ENCODE measurements at places on chromosomes 5 and 9. TPM values are rescaled to one million over a fixed set of nuclear protein-coding genes. Genes with fewer than 3 reads are reported as not detected.

DNA sequence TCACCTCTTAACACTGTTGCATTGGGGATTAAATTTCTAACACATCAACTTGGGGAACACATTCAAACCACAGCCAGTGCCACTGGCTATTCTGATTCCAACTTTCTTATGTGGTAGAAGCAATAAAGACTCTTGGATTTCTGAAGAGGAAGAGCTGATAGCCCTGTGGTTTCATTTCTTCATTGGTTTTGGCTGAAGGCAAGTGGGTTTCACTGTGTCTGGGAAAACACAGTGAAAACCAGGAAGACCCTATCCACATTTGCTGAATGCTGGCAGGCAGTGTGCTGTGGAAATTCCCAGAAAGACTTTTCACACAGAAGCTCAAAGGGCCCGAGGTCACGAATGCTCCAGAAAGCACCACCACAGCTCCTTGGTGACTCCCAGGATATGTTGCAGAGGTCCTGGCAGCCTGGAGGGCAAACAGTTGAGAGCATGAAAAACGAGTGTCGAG is 67.1 kb downstream of the DAPK1 start:
- peak; percentile 73 for DNase-seq

RGS7BP gene
- 0.09 TPM for total RNA-seq

MSANTD3 gene
- 150 TPM for total RNA-seq

DNA sequence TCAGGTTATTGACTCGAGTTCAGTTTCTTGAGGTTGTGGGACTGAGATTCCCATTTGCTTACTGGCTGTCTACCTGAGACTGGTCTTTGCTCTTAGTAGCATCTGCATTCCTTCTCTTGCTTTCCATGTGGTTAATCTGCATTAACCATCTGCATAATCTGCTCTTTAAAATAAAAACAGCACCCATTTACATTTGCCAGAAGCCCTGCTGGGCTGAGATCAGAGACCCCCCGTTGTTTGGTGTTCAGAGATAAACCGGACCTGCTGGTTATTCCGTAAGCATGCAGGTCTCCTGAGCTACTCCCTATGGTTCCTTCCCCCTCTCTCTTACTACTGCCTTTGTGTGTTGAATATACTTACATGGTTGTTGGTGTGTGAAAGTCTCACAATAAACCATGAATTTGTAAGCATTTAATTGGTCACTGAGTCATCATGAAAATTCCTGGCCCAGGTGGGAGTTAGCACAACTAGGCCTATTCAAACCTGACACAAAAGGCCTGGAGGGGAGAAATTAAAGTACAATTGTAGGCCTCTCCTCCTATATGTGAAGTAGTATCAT is 396.7 kb downstream of the MRPS30 start:
- DNase-seq = no peak

DNA sequence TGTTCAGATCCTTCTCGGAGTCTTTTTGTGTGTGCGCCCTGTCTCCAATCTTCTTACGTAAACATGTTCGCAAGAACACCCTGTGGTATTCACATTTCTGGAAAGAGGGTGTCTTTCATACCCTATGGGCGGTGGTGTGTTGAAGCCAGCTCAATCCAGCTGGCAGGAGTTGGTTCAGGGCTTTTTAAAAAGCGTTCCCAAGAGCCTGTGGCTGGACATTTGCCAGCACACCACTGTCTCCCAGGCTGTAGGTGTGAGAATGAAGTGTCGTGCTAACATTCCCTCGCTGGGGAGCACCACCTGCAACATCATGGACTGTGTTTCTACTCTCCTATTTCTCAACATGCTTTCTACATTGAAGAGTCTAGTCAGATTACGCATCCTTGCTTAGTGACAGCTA is 51.7 kb downstream of the S1PR3 start:
- no peak for DNase-seq

OBP2B gene
- total RNA-seq = not detected

NR4A3 gene
- 0.17 TPM for total RNA-seq

DNA sequence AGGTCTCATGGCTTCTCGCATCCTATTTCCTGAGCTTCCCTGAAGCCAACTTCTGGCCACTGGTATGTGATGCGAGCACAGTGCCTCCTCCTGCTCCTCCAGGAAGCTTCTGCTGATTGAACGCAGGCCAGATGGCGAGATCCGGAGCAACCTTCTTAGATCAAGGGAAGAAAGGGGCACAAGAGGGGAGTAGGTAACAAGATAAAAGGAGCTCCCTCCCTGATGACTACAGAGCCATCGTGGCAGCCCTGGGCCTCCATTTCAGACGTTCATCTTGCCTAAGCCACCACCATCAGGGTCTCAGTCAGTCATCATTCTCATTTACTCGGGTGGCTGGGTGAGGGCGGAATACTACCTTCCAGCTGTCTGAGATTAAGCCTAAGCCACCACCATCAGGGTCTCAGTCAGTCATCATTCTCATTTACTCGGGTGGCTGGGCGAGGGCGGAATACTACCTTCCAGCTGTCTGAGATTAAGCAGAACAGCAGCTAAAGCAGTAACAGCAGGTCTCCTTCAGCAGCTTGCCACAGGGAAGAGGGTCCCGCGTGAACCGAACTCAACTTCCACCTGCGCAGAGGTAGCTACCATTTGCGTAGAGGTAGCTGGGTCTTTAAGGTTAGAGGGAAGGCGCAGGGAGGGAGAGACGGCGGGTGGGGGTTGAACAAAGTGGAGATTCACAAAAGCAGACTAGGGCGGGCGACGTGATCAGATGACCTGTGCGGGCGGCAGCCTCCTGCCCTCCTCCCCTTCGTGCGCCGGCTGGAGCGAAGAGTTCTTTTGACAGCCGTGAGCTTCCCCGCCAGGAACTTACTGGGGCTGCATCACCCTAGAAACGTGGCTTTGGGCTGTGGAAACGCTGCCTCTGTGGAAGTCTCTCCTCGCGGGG is 27.9 kb upstream of the MGAT1 start:
- peak; percentile 54 for DNase-seq

DNA sequence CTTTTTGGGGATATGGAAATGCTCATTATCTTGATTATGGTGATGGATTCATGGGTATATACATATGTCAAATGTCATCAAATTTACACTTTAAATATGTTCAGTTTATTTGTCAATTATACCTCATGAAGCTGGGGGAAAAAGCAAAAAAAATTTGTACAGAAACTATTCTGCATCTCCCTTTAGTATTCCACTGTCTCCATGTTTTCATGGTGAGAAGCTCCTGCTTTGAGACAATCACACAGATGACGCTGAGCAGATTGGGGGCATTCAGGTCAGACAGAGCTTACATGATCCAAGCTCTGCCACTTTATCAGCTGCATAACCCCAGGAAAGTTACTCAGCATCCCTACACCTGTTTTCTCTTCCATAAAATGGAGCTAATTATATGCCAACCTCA is 101.5 kb downstream of the PLPPR1 start:
- no peak for DNase-seq

- no peak for DNase-seq
Measured at GRCh38 chr5:61081741-61082140, 80.5 kb downstream of the SMIM15 start.

NUDT12 gene
- total RNA-seq = 8.7 TPM

GRCh38 chr5:72938206-72938605 is 17.6 kb upstream of the FCHO2 start:
- DNase-seq = no peak

ANKRD18A gene
- 1.1 TPM for total RNA-seq

DNA sequence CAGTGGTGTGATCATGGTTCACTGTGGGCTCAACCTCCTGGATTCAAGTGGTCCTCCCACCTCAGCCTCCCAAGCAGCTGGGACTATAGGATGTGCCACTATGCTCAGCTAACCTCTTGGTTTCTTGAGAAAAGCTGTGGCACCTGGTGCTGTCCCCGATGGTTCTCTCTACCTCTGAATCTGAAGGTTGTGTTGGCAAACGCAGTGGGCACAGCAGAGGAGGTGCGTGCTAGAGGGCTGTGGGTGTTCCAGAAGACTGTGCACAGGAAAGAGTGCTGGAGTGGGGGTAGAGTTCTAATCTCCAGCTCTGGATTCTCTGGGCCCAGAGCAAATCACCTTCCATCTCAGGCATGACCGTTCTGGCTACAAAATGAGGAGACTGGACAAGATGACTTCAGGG is 12.5 kb downstream of the RGS3 start:
- DNase-seq = no peak

SERINC5 gene
- 3.9 TPM for total RNA-seq

- no peak for DNase-seq
Measured at GRCh38 chr5:138755084-138755748, 2.0 kb downstream of the CTNNA1 start.

DNA sequence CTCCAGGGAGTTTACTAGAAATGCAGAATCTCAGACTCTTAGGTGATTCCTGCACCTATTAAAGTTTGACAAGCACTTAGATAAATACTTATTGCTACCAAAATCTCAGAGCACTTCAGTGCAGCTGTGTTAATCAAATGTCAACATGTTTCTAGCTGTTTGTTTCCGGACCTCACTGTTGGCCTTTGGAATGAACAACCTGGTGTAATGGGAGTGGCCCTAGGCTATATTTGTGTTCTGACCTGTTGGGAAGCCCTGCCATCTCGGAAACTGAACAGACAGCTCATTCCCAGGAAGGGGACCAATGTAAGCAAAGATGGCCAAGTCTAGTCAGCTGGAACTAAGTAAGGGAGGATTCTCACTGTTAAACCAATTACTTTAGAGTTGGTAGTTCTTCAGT is 145.0 kb upstream of the SLC28A3 start:
- DNase-seq = no peak

GRCh38 chr9:20630241-20630943 is 8.1 kb upstream of the MLLT3 start:
- DNase-seq = no peak

GRCh38 chr5:173622183-173623047 is 6.0 kb upstream of the BOD1 start:
- DNase-seq = no peak

- no peak for DNase-seq
Measured at GRCh38 chr5:29276371-29276770, 1917.1 kb upstream of the CDH6 start.
